ENCODE measurements at places on chromosomes 11 and 22.

DNA sequence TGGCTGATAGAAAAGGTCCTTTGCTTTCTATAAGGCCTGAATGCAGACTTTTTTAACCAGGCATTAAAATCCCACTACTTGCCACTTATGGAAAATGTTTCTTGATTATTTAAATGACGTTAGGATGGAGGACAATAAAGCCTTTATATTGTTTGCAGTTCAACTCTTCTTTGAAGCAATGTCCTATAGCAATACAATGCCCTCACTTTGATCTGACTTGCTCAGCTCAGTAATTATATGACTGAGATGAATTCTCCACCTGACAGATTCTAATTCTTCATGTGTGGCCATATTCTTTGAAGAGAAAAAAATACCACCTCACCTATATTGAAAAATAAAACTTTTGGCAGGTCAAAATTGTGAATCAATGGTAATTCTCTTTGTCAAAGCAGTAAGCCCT, 182.0 kb upstream of the MTMR2 start:
- no peak for DNase-seq

- no peak for DNase-seq
Observed at GRCh38 chr11:11010624-11011127, 152.8 kb upstream of the ZBED5 start.

DNA sequence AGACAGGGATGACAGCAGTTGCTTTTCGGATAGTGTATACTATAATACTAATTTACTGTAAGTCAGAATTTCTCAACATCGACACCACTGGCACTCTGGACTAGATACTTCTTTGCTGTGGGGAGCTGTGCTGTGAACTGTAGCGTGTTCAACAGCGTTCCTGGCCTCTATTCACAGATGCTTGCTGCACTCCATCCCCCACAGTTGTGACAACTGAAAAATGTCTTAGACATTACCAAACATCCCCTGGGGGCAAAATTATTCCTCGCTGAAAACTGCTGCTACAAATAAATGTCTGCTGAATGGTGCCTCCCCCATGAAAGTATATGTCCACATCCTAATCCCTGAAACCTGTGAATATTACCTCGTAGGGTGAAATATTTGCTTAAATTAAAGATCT, 7.5 kb upstream of the SLC15A3 start:
- DNase-seq: peak; percentile 44

GRCh38 chr11:117052196-117053149, 45.8 kb downstream of the SIK3 start:
- no peak for DNase-seq

GRCh38 chr11:64778473-64779298, at the start of gene SF1:
Gene SF1 (minus strand): TSS chr11:64778542. CDS start chr11:64778392, 150 bp downstream.
- peak; percentile 100 for DNase-seq

- DNase-seq: peak; percentile 90
Observed at GRCh38 chr11:69300120-69301060, 6.4 kb downstream of the MYEOV start.

GRCh38 chr11:117839380-117839881, 14.9 kb upstream of the FXYD2 start:
- DNase-seq: no peak

- no peak for DNase-seq
Observed at GRCh38 chr11:27138716-27139115, 98.1 kb downstream of the BBOX1 start.

DNA sequence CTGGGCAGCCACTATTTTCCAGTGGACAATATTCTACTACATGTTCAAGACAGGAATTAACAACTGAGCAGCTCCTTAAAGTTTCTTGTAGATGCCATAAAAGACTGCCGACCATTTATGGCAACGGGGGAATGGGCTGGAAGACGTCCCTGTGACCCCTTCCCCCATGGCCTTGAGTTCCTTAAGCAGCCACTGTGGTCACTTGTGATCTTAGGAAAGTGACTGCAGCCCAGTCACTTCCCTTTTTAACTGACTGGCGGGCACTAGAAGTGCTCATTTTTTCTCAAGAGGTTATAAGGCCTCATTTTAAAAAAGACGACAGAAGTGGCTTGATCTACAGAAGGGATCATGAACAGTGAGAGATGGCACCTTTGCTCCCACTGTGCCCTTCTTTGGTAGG, 153.2 kb upstream of the NARS2 start:
- DNase-seq: no peak

- peak; percentile 39 for DNase-seq
Observed at GRCh38 chr11:27720277-27720830, 20.1 kb upstream of the BDNF start.

GRCh38 chr11:78975081-78975480, 400.4 kb upstream of the NARS2 start:
- DNase-seq: no peak

- DNase-seq: no peak
Observed at GRCh38 chr11:78733031-78733430, 158.4 kb upstream of the NARS2 start.

DNA sequence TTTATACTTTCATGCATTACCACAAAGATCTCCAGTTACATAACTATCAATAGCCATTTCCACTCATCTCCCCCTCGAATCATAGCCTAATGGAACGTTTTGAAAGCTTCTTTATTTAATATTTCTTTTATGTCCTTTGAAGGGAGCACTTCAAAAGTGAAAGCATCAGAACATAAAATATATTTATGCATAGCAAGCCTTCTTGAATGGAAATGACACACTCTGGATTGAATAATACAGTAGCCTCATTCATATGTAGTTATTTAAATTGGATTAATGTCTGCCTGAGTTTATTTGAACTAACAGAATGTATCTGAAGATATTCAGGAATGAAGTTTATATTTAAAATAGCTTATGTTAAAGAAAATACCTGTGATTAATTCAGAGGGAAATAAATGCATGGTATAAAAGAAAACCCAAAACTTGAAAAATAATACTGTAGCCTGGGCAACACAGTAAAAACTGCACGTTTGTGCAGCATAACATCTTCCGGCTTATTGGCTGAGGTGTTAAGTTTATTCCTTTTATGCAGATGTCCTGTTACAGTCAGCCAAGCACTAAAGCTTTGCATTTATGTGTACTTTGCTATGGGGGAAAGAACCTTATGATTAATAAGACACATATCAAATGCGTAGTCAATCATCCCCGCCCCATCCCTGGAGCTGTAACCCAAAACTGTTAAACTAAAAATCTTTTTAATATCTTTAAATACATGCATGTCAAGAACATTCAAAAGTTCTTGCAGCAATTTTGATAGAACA, 22.0 kb downstream of the OOSP3 start:
- DNase-seq: no peak

DNA sequence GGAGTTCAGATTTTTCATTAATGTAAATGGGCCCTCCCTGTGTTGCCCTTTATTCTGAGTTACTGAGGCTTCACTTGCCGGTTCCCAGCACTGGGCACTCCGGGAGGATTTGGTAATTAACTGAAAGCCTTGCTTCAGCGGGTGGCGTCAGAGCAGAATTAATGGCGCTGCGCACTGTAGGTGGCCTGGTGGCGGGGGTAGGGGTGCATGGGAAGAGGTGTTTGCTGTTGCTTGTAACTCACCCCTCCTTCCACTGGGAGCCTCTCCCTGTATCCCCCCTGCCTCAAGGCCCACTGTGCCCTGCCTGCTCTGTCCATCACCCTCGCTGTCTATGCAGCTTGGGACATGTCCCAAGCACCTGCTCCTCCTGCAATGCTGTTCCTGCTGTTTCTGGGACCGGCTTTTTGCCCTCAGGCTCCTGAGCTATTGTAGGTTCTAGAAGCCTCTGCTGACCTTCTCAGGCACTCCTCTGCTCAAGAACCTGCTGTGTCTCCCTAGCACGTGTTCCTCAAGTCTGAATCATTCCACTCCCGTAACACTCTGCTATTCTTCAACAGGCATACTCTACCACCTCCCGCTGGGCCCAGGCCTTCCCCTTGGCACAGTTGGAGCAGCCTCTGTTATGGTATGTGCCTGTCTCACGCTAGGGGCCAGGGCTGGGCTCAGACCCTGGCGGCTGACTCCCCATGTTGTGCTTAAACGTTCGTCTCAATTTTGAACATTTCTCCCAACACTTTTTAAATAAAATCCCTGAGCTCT, 24.4 kb downstream of the ARHGAP8 start:
- DNase-seq: no peak

DNA sequence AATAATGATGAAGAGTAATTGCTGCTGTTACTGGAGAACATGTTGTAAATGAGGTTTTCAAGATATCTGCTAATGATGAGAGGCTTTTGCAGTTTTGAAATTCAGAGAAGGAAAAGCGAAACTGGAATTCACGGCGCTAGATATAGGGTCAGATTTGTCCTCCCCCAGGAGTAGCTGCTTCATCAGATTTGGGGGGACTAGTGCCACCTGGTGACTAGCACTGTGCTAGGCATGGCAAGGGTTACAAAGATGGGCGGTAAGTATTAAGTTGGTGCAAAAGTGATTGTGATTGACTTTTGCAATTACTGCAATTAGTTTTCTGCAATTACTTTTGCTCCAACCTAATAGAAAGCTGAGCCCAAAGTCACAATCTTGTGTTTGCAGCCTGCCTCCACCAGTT, 879.9 kb upstream of the TENM4 start:
- DNase-seq: no peak

GRCh38 chr11:16278979-16279378, 77.4 kb downstream of the SOX6 start:
- DNase-seq: no peak

DNA sequence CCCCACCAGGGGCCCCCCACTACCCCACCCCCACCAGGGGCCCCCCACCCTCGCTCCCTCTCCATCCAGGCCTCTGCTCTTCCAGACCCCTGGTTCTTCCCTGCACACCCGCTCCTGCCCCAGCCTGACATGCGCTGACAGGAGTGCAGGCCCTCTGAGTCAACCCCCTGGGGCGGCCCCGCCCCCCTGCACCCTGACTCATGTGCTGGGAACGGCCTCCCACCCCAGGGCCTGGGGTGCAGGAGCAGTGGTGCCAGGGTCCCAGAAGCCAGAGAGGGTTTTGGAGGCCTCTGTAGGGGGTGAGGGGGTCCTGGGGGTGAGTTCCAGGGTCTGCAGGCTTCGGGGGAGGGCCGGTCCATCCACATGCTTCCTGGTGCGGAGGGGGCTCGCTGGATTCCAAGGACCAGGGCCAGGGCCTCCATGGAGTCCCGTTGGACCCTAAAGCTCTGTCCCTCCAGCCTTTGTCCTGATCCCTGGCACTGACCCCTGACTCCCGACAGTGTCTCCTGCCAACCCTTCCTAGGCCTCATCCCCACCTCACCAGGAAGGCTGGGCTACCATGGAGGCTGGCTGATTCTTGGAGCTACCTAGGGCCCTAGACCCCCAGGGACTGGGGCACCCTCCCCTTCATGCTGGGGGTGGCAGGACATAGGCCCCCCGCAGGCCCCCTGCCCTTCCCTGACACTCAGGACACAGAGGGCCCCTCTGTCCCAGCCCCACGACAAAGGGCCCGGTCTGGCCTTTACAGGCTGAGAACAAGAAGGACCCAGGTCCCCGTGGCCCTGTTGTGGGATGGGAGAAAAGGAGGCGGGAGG, 583 bp upstream of the PKP3 start:
- DNase-seq: peak; percentile 81

- DNase-seq: no peak
Observed at GRCh38 chr22:24990344-24990905, 37.9 kb downstream of the KIAA1671 start.

GRCh38 chr11:103086461-103086860, 5.5 kb downstream of the DCUN1D5 start:
- DNase-seq: no peak

DNA sequence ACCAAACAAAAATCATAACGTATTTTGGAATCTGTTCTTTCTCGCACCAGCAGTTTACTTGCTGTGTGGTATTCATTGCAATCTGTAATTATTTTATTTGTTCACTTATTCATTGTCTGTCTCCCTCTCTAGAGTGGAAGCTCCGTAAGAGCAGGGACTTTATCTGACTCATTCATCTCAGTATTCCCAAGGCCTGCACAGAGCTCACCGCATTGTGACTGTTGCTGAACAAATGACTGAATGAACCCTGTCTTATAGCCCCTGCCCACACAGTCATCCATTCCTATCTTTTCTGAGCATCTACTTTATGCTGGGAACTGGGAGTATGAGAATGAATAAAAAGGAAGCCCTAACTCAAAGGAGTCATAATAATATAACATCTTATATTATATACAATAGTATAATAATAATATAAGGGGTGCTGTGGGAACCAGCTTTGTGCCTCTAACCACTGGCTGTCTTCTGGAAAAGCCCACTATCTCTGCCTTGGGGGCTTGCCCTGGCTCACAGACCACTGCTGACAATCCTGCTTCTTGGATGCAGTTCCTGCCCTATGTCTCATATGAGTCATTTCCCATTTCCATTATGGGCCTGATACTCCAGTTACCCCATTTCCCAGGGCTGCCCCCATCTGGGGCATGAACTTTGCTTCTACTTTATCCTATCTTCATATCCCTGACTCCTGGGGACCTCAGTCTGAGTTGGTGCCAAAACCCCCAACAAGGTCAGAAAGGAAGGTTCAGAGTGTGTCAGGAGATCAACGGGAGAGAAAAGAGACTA, 11.0 kb downstream of the XRRA1 start:
- peak; percentile 50 for DNase-seq

DNA sequence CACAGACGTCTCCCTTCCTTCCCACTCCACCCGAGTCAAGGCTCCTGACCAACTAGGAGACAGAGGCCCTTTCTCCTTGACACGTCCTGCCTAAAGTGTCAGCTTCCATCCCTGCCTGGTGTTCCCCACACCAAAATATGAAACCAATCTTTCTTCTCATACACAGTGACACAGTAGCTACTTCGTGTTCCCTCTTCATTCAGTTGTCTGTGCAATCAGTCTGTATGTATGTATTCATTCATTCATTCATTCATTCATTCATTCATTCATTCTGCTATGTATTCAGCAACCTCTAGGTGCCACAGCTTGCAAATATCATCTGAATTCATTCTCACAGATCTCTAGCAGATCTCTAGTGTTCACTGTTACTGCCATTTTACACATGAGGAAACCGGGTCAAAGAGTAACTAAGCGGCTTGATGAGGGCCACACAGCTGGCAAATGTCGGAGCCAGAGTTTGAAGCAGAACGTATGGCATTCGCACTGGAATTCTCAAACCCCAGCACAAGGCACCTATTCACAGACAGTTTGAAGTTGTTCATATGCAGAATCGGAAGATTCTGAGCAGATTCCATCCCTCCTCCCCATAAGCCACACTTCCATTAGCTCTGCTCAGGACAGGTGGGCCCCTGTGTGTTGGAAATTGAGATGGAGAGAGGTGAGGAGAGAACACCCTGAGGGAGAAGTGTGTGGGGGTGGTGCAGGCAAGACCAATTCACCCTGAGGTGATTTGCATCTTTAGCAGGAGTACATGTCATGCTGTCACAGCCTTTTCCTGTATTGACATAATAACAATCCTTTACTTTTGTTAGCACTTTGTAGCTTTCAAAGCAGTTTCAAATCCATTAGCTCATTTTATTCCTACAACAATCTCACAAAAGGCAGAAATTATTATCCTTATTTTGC, 275.7 kb downstream of the ST3GAL4 start:
- no peak for DNase-seq

DNA sequence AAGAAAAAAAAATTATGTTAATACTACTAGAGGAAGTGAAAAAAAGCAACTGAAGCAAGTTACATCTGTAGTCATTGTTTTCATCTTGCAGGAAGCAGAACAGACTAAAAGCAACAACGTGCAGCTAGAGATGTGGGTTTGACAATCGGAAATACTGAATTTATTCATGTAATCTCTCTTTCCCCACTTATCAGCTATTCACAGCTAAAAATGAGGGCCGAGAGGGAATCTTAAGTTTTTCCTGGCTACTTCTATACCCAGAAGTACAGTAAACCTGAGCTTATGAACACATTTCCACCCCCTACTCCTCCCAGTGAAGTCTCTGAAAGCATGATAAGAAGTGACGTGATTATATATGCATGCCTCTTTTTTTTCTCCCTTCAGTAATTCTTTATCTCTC, 116.5 kb downstream of the SPON1 start:
- DNase-seq: no peak

- DNase-seq: no peak
Observed at GRCh38 chr11:13341026-13341425, 63.4 kb downstream of the BMAL1 start.

All from HFFc6 (cell line).